ENCODE measurements at places on chromosomes 7 and 10.

- DNase-seq: no peak
Measured at GRCh38 chr7:83782628-83783027, 133.7 kb upstream of the SEMA3E start.

GRCh38 chr10:76291175-76291574 lies 859.8 kb downstream of the LRMDA start:
- DNase-seq: no peak

DNA sequence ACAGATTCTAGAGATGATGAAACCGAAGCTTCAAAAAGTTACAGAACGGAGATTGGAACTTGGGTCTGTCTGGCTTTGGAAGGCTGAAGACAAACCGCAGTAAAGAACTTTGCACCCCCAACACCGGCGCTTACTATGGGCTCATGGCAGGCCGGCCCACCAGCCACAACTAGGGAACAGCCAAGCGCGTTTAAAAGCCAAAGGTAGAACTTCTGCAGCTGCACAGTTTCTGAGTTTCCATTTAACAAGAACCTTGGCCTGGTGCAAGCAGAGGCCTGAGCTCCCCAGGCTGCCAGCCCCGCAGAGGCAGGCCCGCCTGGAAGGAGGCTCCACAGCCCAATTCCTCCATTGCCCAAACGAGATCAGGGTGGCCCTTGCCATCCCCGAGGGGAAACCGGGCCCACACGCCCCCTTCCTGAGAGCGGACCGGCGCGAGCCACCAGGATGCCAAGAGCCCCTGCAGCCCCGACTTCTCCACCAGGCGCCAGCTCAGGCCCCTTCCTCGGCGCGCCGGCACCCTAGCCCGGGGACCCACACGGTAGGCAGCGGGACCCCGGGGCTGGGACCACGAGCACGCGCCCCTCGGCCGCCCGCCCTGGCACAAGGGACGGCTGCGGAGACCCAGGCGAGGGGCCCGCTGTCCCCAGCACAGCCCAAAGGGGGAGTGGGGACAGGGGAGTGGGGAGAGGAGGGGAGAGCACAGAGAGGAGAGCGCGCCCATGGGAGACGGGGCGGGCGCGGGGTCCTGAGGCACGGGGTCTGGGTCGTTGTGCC lies 566 bp downstream of the MAD1L1 start:
- no peak for DNase-seq

DNA sequence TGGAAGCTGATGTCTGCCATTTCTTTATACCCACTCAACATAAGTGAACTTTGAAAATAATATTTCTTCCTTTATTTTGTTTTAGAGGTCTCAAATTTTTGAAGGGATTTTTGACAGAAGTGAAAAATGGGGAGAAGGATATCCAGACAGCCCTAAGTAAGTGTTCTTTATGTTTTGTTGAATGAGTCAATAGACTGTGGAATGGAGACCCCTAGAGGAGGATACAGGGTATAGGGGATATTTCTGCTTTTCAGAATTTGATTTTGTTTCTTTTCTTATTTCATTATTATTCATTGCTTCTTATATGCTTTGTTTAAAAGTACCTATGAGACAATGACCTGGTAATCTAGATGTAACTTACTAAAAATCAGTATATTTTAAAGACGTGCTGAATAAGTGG lies 34.4 kb downstream of the PLEKHA8 start:
- no peak for DNase-seq

DNA sequence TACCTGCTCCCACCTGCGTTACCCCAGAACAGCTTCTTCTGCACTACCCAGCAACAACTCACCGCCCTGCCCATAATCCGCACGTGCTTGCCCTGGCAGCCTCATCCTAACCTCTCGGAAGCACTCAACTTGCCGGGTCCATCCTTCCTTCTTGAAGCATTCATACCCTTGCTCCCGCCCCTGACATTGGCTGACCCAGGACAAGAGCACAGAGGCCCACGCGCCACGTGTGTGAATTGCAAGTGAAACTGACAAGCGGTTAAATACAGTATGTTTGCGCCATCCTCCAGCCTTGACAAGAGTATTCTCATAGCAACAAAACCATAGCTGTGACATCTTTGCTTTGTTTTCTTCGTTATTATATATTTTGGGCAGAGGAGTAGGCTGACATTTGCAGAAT lies 10.9 kb upstream of the OCM start:
- DNase-seq: no peak

- DNase-seq: no peak
Measured at GRCh38 chr10:8150401-8150905, 96.0 kb downstream of the GATA3 start.

DNA sequence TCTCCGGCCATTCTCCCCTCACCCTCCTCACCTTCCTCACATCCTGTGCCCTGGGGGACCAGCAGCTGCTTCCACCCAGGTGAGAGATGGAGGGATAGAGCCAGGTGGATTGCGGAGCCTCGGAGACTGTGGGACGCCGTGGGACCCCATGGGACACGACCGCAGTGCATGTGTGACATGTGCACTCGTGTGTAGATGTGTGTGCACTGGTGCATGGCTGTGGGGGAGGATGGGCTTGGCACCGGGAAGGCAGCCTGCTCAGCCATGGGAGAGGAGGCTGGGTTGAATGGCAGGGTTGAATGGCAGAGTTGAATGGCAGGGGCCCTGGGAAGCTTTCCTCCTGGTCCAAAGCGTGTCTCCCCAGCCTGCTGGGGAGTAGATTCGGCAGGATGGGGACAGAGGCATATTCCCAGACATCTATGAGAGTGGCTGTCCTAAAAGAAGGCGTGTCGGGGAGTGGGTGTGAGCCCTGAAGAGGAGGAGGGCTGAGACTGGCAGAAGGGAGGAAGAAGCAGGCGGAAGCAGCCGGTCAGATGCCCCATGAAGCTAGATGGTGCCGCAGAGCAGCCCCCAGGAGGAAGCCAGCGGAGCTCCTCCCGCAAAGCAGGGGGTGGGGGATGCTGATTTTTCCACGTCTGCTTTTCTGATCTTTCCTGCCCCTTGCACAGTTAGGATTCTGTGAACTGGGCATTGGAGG lies 815 bp downstream of the GIMAP8 start:
- no peak for DNase-seq

GRCh38 chr7:45888185-45888992 lies at the start of gene IGFBP1:
IGFBP1 (plus strand) TSS chr7:45888488; CDS start chr7:45888653, 165 bp downstream.
- no peak for DNase-seq

DNA sequence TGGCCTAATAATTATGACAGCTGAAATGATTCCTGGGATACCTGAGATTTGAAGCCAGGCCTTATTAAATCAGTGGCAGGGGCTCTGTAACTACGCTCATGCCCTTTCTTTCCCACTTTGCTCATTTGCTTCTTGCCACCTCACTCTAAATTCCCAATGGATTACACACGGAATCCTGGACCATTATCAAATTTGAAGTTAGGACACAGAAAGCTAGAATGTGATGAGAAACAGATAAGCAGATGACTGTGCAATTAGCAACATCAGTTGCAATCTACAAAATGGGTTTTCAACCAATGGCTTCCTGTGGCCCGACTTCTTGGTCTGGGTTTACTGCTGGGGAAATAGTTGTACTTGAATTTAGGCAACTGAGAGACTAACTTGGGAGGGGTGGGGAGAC lies 374.3 kb downstream of the INHBA start:
- no peak for DNase-seq

DNA sequence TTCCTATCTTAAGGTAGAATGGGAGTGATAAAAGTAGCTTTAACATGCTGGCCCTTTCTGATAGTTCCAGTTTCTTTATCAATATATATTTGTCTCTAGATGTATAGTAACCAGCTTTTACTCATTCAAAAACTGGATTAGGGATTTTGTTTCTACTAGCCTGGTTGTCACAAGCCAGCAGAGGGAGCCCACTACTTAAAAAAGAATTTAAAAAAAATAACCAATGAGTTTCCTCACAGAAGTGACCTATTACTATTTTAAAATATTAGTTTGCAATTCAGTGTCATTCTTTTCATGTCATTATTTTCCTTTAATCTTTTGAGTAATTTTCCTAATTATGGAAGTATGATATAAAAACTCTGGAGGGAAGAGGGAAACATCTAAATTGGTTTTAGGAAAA lies 142.1 kb downstream of the PHTF2 start:
- no peak for DNase-seq

GRCh38 chr10:109957092-109957797 lies 33.9 kb upstream of the XPNPEP1 start:
- no peak for DNase-seq

DNA sequence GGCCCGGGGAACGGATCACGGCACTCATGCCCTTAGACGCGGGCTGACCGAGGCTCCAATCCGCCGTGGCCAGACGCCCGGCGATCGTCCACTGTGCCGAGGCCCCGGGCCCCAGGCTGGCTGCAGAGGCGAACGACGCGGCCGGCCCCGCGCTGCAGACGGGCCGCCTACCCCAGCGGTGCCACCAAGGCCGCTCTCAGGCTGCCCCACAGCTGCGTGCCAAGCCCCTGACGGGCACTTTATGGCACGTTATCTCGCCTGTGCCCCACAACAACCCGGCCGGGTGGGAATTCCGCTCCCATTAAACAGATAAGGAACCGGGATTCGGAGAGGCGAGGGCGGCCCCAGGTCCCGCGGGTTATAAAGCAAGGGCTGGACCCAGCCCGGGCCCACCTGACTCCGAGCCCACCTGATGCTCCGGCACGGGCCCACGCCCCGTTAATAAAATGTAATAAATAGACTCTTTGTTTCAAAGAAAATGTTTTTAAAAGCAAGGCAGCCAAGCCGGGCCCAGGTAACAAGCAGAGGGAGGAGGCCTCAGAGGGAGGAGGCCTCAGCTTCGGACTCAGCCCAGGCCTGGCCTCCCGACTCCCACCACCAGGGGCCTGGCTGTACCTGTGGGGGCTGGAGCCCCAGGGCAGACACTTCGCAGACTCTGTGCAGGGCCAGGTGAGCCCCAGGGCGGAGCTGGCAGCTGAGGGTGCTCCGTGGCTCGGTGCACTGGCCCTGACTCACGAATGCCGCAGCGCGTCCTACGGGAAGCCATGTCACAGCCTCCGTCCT lies 79.7 kb downstream of the FOXL3 start:
- DNase-seq: no peak

DNA sequence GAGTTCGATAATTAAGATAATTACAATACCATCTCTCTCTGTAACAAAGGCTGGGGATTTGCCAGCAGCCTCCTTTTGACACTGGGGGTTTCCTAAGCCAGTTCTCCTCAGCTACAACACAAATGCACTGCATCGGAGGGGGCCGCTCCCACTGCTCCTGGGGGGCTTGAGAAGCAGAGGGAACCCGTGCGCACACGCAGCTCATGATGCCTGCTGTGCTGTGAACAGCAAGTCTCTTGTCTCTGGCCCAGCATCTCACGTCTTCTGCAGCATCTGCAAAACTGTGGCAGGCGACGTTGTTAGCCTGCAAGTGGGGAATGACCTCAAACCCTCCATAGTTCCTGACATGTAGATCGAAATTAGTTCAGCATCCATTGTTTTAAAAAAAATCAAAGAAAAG lies 5.5 kb downstream of the VIPR2 start:
- peak; percentile 34 for DNase-seq

DNA sequence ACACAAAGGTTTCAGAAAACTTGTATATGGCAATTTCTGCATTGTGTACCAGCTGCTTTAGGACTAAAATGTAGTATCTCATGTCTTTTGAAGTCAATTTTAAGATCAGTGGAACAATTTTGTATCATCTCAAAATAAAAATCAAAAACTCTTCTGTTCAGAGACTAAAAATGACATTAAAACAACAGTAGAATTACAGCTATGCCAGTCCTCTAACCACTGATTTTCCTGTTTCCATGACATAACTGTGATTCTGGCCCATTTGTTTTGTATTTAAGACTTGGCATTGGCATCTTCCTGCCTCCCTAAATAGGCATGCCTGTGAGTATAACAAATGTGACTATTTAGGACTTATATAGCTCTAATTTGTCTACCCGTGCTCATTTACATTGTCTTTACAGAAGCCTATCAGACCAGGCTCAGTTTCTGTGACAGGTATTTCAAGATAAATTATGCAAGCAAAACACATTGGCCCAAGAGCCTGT lies 29.1 kb upstream of the VPS41 start:
- DNase-seq: no peak

GRCh38 chr10:117921421-117921820 lies 125.3 kb downstream of the RAB11FIP2 start:
- peak; percentile 64 for DNase-seq

DNA sequence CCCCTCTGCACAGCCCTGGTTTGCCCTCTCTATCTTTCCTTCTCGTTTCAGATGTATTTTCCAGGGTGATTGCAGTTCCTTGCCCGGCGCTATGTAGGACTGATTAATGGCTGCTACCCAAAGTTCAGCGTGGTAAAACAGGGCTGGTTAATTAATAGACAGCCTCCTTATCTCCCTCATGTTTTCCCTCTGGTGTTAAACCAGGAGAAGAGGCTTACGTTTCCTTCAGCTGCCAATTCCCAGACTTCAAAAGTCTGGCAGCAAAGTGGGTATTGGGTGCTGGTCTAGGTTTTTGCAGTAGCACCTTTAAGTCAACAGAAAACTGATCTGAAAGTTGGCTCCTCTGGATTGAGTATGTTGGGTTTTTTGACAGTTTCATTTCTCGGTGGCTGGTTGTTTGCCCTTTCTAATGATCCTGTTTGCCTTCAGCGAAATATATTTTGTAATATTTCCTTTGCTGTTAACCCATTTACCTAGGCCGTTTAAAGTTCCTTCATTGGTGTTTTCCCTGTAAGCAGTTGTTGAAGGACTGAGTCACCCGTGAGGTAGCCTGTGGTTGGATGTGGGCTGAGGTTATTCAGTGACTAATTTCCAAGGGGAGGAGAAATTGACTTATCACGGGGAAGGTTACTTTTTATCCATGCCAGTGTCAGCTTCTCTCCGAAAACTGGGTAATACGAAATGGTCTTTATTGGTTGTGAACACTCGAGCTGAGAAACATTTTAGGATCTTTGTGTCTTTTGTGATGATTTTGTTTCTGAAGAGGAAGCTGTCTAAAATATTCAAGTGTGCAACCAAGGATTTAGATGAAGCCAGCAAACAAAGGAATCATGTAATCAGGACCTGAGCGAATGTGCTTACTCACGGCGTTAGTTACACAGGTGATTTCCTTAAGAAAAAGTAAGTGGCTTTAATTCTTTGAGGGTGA lies 257.2 kb downstream of the KIAA1217 start:
- DNase-seq: no peak

GRCh38 chr7:20913853-20914252 lies 127.2 kb upstream of the SP8 start:
- no peak for DNase-seq

DNA sequence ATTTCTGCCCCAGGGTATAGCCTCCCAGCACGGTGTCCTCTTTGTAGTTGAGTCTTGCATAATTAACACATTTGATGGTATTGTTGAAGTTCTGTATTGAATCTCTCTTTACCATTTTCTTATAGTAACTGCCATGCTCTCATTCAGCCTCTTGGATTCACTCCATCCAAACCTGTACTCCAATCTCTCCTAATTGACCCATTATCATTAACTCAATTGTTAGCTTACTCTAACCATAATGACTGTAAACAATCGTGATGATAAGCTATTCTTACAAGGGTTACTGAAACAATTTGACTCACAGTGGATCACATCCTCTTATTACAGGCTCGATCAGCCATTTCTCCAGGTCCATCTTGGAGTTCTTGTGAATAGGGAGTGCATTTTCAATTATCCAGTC lies 191.9 kb upstream of the AGK start:
- no peak for DNase-seq

GRCh38 chr10:109727436-109727835 lies 195.9 kb downstream of the XPNPEP1 start:
- no peak for DNase-seq

GRCh38 chr7:12257582-12257981 lies 46.5 kb downstream of the TMEM106B start:
- no peak for DNase-seq

Measured in vagina (tissue), 2 donors.